Stimulated activated naive B cell treated with anti-CD40 and anti-IgM and Interleukin-4, amounts not matched to agents 10 μg/mL and 1 μg/mL and 100 μg/mL, for 72 hours (primary cell): ENCODE measurements at places on chromosomes 16 and 17.
A peak's percentile ranks its signal among the peaks of the same experiment; 100 is the strongest.

- DNase-seq, result no peak
Measured at GRCh38 chr16:22728167-22728836, 85.7 kb upstream of the HS3ST2 start.

DNA sequence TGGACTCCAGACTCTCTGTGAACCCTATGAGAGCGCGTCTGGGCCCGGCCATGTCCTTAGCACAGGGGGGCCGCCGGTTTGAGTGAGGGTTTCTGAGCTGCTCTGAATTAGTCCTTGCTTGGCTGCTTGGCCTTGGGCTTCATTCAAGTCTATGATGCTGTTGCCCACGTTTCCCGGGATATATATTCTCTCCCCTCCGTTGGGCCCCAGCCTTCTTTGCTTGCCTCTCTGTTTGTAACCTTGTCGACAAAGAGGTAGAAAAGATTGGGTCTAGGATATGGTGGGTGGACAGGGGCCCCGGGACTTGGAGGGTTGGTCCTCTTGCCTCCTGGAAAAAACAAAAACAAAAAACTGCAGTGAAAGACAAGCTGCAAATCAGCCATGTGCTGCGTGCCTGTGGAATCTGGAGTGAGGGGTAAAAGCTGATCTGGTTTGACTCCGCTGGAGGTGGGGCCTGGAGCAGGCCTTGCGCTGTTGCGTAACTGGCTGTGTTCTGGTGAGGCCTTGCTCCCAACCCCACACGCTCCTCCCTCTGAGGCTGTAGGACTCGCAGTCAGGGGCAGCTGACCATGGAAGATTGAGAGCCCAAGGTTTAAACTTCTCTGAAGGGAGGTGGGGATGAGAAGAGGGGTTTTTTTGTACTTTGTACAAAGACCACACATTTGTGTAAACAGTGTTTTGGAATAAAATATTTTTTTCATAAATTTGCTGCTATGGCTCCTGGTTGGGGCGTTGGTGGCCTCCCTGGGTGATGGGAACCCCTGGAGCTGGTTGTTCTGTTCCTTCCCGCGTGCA, 23.1 kb downstream of the STAT5A start:
- DNase-seq, result no peak

DNA sequence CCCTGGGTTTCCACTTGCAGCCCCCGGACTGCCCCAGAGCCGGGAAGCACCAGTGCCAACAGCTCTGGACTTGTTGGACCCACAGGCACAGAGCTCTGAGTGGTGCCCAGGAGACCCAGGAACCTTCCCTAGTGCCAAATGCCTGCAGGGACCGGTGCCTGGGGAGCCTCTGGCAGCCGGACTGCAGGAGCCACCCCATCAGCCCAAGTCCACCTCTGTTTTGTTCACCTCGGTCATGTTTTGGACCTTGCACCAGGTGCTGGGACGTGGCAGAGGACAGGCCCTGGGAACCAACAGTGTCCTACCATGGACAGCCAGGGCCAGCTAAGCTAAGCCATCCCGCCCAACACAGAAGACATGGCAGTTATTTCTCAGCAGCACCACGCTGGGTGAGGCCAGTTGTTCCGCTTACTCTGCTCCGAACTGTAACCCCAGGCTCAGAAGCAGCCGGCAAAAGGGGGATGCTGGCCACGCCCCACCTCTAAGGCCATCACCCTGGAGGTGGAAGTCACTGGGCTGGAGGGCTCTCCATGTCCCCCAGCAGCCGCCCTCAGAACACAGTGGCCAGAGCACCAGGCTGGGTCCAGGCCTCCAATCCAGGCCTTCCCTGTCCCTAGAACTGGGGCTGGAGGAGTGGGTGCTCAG, 79.8 kb downstream of the AMFR start:
- no peak for DNase-seq

GRCh38 chr16:84754353-84754856, 54.6 kb downstream of the USP10 start:
- peak; percentile 66 for DNase-seq
